ENCODE measurements at places on chromosomes 11 and 22. TPM values are rescaled to one million over a fixed set of nuclear protein-coding genes. Genes with fewer than 3 reads are reported as not detected.

The OR5A1 gene
- total RNA-seq = not detected

The CCT8L2 gene
- not detected for total RNA-seq

The TKFC gene
- total RNA-seq = 51.5 TPM

GRCh38 chr11:64372802-64373597 lies 14.0 kb downstream of the RPS6KA4 start:
- DNase-seq = no peak

GRCh38 chr22:10741210-10741609 lies 4786.8 kb upstream of the OR11H1 start:
- DNase-seq = no peak

DNA sequence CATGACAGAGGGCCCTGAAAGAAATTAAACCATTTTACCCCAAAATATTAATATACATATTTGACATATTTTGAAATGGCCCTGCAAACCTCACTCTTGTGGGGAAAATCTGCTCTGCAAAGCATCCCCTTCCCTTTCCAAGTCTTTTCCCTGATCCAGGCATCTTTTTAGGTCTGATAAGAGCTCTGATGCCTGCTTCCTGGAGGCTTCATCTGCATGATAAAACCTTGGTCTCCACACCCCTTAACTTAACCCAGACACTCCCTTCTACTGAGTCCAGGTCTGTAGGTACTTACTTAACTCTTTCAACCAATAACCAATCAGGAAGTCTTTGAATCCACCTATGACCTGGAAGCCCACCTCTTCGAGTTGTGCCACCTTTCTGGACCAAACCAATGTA lies 1.8 kb upstream of the LGALS12 start:
- no peak for DNase-seq

DNA sequence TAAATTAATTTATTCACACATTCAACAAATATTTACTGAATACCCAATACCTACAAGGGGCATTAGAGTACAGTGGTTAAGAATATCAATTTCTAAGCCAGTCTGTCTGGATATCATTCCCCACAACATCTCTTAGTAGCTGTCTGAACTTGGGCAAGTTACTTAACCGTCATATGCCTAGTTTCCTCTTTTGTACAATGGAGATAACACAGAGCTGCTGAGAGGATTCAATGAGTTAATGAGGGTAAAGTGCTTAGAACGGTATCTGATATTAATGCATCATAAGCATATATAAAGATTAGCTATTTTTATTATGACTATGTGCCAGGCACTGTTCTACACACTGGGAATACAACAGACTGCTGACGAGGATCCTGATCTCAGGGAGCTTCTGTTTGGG lies 116.4 kb downstream of the APOL5 start:
- DNase-seq = no peak

All from activated CD4-positive, alpha-beta memory T cell treated with anti-CD3 and anti-CD28 coated beads, Interleukin-2, amount 10 ng/mL, durations not matched to agents 7 days and 5 days (primary cell).